ENCODE measurements at places on chromosomes 12 and 14.

DNA sequence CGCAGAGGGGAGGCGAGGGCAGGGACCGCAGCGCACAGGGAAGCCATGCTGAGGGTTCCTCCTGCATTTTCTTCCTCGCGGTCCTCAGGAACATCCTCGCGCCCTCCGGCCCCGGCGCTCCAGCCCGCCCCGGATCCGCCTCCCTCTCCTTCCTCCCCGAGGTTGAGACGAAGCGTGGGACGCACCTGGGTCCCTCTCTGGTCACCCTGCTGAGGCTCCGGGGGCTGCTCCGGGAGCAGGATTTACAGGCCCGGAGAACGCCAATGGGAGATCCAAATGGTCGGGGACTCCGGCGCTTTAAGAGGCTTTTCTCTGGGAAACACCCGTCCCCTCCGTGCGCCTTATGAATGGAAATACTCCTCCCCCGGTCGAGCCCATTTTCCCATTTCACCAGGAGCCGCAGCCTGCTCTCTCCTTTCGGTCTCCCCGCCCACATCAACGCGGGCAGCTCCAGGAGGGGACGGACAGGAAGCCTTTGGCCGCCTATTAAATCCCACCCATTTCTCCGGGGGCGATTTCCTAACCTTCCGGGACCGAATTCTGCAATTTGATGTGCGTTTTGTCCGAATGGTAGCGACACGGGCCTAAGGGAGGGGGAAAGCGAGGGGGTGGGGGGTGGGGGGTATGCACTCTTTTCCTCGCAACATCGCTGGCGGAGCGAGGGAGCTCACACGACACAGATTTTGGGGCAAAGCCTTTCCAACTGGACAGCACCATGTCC is at the start of gene UNC79:
UNC79 (plus strand) TSS at position 625 of the 721 bp plus-strand sequence; CDS start at position 716, 91 bp downstream.
- DNase-seq = peak; percentile 85

GRCh38 chr12:85029456-85029855 is 6.6 kb downstream of the TSPAN19 start:
- DNase-seq = peak; percentile 61

- DNase-seq = no peak
Observed at GRCh38 chr12:41053046-41053445, 135.1 kb upstream of the PDZRN4 start.

DNA sequence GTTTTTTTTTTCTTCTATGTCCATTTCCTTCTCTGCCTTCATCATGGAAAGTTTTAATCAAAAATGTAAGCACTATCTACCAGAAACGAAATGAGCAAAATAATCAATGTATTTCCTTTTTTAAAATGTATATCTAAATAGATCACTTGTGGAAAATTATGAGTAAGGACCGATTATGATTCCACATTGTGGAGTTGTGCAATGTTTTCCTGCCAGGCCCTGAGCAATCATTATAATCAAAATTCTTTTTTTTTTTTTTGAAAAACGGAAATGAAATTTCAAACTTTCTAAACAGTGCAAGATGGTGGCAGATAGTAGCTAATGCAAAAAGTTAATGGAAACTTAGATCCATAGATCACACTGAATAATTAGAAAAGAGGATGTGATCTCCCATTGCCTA is 1074.6 kb upstream of the TMEM132C start:
- DNase-seq = no peak

GRCh38 chr12:130438711-130439110 is 101.0 kb downstream of the PIWIL1 start:
- DNase-seq = no peak

GRCh38 chr14:35879654-35880249 is 53.6 kb downstream of the BRMS1L start:
- peak; percentile 18 for DNase-seq

GRCh38 chr12:80749456-80749855 is 32.7 kb downstream of the MYF5 start:
- DNase-seq = no peak

Data from neural progenitor cell (in vitro differentiated cells).